ENCODE measurements at places on chromosomes 16 and 17. TPM values are rescaled to one million over a fixed set of nuclear protein-coding genes. Genes with fewer than 3 reads are reported as not detected.
A peak's percentile ranks its signal among the peaks of the same experiment; 100 is the strongest.

GRCh38 chr16:11130978-11131665 lies 124.9 kb downstream of the SOCS1 start:
- DNase-seq, result no peak

DNA sequence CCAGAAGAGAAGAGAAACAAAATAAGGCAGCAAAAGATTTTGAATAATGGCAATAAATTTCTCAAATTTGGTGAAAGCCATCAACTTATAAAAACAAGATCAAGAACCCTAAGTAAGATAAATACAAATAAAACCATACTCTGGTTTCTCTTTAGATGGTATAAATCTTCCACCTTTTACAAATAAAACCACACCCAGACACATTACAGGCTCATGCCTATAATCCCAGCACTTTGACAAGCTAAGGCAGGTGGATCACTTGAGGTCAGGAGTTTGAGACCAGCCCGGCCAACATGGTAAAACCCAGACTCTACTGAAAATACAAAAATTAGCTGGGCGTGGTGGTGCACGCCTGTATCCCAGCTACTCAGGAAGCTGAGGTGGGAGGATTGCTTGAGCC lies 43.8 kb downstream of the TTLL6 start:
- DNase-seq, result no peak

GRCh38 chr16:65681406-65681805 lies 559.5 kb upstream of the CDH11 start:
- no peak for DNase-seq

GRCh38 chr16:79329166-79329521 lies 271.4 kb downstream of the MAF start:
- no peak for DNase-seq

GRCh38 chr17:12227547-12227946 lies 206.9 kb downstream of the MAP2K4 start:
- DNase-seq, result no peak

TNFSF13 gene
- total RNA-seq, result 4.1 TPM

- DNase-seq, result no peak
Observed at GRCh38 chr16:19073344-19073743, 5.9 kb downstream of the COQ7 start.

GRCh38 chr17:17940441-17940911 lies 31.7 kb downstream of the TOM1L2 start:
- DNase-seq, result peak; percentile 71

- no peak for DNase-seq
Observed at GRCh38 chr16:67301080-67301782, 21.9 kb downstream of the PLEKHG4 start.

MARVELD3 gene
- total RNA-seq, result not detected

DNA sequence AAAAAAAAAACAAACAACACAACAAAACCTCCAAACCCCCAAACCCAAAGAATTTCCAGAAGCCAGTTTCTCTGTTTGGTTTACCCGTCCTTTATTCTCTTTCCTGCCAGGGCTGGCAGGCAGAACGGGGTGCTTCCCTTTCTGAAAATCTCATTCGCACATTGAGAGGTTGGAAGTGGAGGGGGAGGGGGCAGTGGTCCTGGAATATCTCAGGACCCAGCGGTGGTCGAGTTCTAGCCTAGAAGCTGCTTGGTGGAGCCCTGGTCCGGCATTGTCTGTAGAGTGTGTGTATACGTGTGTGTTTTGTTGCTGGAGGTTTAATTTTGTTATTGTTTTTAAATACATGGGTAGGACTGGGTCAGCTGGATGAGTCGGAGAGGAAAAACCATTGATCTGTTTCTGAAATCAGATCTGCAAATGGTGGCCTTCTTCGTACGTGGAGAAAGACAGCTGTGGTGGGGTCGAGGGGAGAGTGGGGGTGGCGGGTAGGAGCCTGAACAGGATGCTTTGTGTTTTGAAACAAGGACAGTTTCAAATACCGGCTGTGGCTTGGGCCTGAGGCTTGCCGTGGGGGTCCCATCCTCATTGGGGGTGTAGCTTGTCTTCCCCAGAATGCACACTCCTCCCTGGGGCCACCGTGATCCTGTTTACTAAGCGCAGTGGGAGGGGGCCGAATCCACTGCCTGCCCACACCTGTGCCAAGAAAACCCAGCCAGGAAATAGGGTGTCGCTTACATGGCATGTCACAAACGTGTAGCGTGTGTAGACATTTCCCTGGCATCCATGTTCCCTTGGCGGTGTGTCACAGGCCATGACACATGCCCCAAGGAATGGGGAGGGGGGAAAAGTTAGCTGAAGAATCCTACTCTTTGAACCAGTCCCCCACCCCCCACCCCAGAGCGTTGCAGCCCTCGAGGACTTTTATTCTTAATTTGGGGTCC lies 1.6 kb downstream of the CMIP start:
- no peak for DNase-seq

GRCh38 chr17:81456798-81457197 lies 55.8 kb downstream of the ACTG1 start:
- no peak for DNase-seq

DNA sequence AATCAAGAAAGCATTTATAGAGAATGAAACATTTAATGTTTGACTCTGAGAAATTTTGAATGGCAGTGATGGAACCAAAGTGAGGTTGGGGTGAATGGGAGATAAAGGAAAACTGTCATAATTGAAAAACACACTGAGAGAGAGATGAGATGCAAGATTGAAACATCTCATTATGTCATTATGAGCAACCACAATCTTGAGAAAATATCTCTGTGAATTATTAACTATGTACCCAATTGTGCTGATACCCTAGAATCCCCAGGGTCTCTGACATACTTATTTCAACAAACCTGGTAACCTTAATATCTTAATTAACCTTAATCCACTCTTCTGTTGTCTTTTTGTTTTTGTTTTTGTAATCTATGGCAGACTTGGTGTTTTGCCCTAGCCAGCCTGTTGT lies 143.5 kb upstream of the HLF start:
- no peak for DNase-seq

- no peak for DNase-seq
Observed at GRCh38 chr17:56624912-56625311, 31.4 kb downstream of the NOG start.

DNA sequence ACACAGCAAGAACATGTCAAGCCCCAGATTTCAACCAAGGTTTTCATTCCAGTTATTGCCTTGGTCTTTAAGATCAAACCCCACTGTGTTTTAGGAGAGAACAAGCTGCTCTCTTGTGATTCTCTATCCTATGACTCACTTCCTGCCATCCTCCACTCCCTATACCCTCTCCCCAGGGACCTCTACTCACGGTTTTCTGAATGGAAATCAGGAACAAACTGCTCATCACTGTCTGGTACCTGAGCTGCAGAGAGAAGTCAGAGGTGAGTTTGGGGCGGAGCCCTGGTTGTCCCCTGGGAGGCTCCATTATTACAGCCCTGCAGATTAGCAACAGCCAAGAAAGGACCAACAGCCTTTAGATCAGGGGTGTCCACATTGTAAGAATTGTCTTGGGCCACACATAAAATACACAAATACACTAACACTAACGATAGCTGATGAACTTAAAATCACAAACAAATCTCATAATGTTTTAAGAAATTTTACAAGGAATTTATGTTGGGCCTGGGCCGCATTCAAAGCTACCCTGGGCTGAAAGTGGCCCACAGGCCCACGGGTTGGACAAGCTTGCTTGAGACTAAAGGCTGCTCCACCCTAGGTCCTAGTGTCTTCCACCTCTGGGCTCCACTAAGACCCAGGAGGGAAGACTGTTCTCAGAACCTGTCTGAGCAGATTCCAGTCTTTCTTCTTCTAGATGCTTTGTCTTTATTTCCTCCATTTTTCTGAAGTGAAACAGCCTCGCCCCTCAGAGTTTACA lies 9.7 kb downstream of the ETV4 start:
- peak; percentile 82 for DNase-seq

RNF227 gene
- 1.8 TPM for total RNA-seq

- DNase-seq, result peak; percentile 82
Observed at GRCh38 chr16:81940781-81941560, 70.3 kb downstream of the SDR42E1 start.

FNDC8 gene
- not detected for total RNA-seq

- DNase-seq, result peak; percentile 29
Observed at GRCh38 chr16:23182206-23182678, 303 bp upstream of the SCNN1G start.

GALR2 gene
- not detected for total RNA-seq

HSPB9 gene
- not detected for total RNA-seq

TMC8 gene
- total RNA-seq, result 0.02 TPM

- DNase-seq, result no peak
Observed at GRCh38 chr16:53886482-53887378, 182.8 kb downstream of the FTO start.

GRCh38 chr17:72952641-72953315 lies 139.7 kb downstream of the SLC39A11 start:
- DNase-seq, result no peak

GRCh38 chr16:55690841-55691240 lies 35.1 kb downstream of the SLC6A2 start:
- DNase-seq, result no peak

- DNase-seq, result no peak
Observed at GRCh38 chr17:67238991-67239390, 6.0 kb downstream of the HELZ start.

- DNase-seq, result no peak
Observed at GRCh38 chr17:57395721-57396321, 139.5 kb downstream of the MSI2 start.

- DNase-seq, result no peak
Observed at GRCh38 chr17:64024781-64025731, 4.6 kb upstream of the ICAM2 start.

FOXL1 gene
- 7.6 TPM for total RNA-seq

- DNase-seq, result no peak
Observed at GRCh38 chr17:9844153-9844552, 18.4 kb downstream of the GLP2R start.

- DNase-seq, result peak; percentile 77
Observed at GRCh38 chr17:19513897-19514488, 19.7 kb upstream of the SLC47A1 start.

DNA sequence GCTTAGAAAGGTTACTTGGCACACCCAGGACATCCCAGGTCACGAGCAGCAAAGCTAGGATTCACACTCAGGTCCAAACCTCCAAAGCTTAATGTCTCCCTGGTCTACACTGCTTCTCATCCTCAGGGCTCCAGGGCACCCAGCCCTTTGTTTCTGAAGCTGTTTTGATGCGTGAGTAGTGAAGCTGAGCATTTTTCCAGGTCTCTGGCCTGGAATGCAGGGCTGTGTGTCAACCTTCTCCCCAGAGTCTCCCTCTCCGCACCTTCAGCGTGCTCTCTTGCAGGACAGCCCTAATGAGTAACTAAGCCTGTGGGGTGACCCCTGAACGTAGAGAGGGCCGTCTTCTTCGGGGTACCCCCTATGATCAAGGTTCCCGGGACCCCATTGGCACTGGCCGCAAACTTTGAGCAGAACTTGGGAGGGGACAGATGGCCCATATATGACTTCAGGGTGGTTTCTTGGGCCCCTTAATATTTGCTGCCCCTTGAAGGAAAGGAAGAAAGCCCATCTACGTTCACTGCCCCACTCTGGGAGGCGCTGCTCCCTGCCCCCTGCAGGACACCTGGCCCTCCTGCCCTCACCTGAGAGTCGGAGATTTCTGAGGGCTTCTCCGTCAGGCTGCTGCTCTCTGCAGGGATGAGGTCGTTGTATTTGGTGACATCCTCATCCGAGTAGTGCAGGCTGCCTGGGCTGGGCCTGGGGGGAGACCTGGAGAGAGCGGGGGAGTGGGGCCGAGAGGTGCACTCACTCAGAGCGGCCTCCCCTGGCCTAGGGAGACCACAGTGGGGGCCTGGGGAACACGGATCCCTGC lies 36.4 kb upstream of the CDC42EP4 start:
- no peak for DNase-seq

DNA sequence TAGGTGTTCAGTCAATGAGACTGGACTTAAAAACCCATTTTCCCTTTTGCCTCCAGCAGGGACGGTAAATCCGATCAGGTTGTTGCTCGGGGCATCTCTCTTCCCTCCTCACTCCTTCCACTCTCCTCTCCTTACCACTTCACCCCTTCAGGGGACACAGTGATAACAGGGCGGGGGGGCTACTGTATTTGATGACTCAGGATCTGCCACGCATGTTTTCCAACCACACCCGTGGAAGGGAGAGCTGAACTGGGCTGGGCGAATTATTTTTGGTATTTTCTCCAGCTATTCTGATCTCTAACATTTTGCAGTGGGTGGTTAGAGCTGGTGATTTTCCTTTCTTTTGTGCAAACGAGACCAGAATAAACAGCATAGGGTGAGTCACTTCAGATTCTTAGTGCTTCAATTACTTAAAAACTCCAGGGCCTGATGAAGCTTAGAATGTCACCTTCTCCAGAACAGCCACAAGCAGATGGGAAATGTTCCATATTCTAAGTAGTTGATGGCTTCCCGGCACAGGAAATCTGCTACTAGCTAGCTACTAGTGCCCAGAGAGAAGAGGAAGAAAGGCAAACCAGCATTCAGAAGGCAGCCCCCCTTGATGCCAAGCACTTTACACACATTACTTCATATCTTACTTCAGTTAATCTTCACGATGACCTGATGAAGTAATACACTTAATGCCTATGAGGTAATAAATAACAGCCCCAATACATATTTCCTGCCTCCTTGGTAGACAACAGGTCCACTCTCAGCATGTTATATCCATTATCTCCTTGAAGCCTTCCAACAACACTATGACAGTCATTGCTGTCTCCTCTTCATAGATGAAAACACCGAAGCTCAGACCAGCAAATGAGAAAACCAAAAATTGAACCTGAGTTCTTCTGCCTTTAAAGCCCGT lies 74.1 kb downstream of the ASIC2 start:
- DNase-seq, result peak; percentile 4

AGRP gene
- not detected for total RNA-seq

GRCh38 chr16:27485126-27485525 lies 64.6 kb downstream of the GTF3C1 start:
- no peak for DNase-seq

- DNase-seq, result no peak
Observed at GRCh38 chr17:15323131-15323530, 18.3 kb downstream of the TEKT3 start.

DNA sequence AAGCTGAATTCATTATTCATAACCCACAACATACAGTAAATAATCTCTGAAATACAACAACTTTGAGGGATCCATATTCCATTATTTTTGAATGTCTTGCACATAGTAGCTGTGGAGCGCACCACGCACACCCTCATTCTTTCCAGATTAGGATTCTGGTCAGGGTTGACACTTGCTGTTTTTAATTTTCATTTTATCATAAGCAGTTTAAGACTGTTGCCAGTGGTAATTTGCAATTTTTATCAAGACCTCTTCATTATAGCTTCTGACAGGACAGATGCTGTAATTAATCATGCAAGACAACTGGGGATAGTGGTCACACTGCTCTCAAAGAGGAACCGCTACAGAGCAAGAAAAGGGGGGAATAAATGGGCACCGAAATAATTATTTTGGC lies 109.7 kb downstream of the TOX3 start:
- DNase-seq, result no peak

- no peak for DNase-seq
Observed at GRCh38 chr16:78522327-78522726, 422.9 kb downstream of the WWOX start.

GPRC5B gene
- total RNA-seq, result 41.0 TPM

DNA sequence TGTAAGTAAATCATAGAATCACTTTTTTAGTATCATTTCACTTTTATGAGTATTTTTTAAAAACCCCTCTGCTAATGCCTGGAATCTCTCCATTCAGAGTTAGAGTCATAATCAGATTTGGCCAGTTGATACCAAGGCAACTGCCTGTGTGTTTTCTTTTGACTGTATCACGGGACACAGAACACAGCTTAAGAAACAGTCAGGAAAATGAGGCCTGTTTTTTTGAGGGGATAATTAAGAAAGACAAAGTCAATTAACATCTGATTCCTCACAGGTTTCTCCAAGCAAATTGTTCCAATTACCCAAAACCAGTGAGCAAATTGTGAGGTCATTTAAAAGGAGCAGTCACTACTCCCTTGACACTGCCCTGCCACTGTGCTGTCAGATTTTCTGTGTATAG lies 944.5 kb upstream of the SOX9 start:
- DNase-seq, result no peak

Measured in A172 (cell line).